Caco-2 (cell line): ENCODE measurements at places on chromosomes 12 and 14.

GRCh38 chr12:7989827-7990491 is 42.6 kb upstream of the FOXJ2 start:
- DNase-seq: peak; percentile 71
- H3K4me3 ChIP-seq: no peak overlapping the region
- no peaks in the 10 kb centered on the region for H3K27me3 ChIP-seq

DNA sequence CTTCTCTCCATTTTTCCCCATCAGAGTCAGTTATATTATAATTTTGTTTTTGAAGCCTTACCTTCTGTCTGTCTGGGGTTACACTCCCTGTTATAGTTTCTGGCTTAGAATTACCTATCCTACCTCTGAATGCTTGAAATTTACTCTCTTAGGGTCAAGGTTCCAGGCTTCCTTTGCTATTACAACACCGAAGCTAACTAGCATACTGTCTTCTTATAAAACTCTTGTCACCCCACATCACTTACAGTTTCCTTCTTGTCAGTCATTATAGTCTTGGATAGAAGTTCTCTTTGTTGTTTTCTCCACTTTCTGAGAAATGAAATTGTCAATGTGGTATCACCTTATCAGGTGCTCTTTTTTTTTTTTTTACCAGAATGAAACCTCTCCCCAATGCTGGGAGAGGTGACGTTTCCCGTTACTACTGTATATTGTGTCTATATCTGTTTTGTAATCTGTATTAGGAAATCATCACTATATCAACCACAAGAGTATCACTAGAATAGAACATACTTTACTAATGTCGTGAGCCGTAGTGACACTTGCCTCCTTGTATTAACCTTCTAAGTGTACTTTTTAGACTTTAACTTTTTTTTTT is 69.2 kb upstream of the PSMA6 start:
- H3K36me3 ChIP-seq: no peaks in the 10 kb centered on the region
- H3K4me3 ChIP-seq: no peak overlapping the region
- no peaks in the 10 kb centered on the region for H3K4me1 ChIP-seq
- no peak overlapping the region for H3K27ac ChIP-seq

- peak; percentile 49 for DNase-seq
- H3K4me3 ChIP-seq: no peak overlapping the region
- H3K36me3 ChIP-seq: no peaks in the 10 kb centered on the region
- H3K4me1 ChIP-seq: peaks cover 34% of the 10 kb centered on the region
- peak overlapping the region; percentile 0 for H3K27ac ChIP-seq
Measured at GRCh38 chr14:35353409-35354172, 51.0 kb downstream of the NFKBIA start.

- DNase-seq: no peak
- no peak overlapping the region for H3K4me3 ChIP-seq
- no peaks in the 10 kb centered on the region for H3K36me3 ChIP-seq
- no peaks in the 10 kb centered on the region for H3K27me3 ChIP-seq
- H3K27ac ChIP-seq: no peak overlapping the region
Measured at GRCh38 chr14:31717294-31718085, 156.3 kb downstream of the NUBPL start.

- H3K27me3 ChIP-seq: no peaks in the 10 kb centered on the region
- H3K4me3 ChIP-seq: no peak overlapping the region
- H3K4me1 ChIP-seq: no peaks in the 10 kb centered on the region
- H3K27ac ChIP-seq: no peak overlapping the region
Measured at GRCh38 chr14:101598159-101598558, 36.9 kb downstream of the DIO3 start.
